ENCODE measurements at places on chromosomes 12 and 14.

GRCh38 chr12:50246873-50247612 lies 36.3 kb downstream of the LIMA1 start:
- peak; percentile 91 for DNase-seq

- no peak for DNase-seq
These were observed 795.5 kb downstream of the C12orf50 start for GRCh38 chr12:87233671-87234070.

DNA sequence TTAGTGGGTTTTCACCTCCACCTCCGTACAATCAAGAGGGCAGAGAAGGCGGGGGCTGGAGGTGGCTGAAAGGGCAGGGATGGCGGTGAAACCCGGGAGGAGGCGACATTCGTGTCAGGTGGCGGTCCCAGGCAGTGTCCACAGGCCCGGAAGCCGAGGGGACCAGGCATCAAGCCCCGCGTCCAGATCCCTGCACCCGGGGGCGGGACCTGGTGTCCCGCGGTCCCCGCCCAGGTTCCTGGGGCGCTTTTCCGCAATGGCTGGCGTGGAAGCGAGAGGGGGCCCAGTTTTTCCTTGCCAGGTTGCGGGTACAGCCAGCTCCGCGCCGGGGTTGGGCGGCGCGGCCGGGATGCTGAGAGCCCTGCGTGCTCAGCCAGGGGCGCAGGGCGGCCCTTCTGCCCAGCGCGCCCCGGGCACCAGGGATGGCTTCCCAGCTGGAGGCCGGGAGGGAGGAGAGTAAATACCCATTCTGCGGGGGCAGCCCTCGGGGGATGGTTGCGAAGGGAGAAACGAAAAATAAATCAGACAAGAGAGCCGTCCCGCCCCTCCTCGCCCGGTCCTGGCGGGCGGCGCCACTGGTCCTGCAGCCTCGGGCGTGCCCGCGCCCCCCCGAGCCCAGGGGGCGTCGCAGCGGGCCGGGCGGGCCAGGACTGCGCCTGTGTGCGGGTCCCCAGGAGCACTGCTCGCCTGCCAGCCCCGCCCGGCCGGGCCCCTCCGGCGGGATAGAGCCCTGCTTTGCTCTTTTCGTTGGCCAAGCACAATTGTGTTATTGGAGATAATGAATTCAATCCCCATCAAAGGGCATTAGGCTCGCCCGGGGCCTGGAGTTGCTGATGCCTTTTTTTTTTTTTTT lies 11.5 kb downstream of the FOXA1 start:
- no peak for DNase-seq

GRCh38 chr12:82912406-82912805 lies 225.7 kb downstream of the TMTC2 start:
- no peak for DNase-seq

DNA sequence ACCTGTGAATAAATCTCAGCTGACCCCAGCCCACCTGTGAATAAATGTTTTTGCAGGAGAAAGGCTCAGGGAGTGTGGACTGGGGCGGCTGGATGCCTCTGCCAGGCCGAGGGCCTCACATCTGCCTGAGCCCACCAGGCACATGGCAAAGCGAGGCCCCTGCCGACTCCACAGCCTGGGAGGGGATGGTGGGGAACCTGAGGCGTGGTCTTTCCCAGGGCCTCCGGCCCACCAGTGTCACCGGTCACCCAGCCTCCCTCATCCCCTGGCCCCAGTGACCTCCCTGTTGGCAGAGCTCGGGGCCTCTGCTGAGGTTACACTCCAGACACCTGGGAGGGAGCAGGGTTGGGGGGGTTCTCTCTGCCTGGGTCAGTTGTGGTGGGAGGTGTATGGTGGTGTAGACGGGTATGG lies 8.2 kb downstream of the NOC4L start:
- no peak for DNase-seq

GRCh38 chr12:72230589-72230988 lies 41.6 kb upstream of the TRHDE start:
- DNase-seq = no peak

Data from cerebellar nuclear complex (tissue), 1 donor.